ENCODE measurements at places on chromosomes 3 and 15.

DNA sequence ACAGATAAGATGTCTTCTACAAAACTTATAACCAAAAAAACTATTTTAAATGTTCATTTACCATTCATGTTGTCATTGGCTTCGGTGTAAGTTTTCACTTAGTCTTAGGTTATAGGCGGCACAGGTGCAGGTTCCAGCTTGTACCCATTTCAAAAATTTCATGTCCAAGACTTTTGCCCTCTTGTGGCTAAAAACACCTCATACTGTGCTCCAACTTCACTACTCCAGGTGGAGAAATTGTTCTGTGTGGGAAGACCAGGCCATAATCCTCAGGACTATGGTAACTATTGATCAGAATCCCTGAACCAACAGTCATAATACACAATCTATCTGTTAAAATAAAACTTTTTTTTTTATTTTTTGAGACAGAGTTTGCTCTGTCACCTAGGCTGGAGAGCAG lies 95.2 kb upstream of the ATP11B start:
- DNase-seq = no peak

DNA sequence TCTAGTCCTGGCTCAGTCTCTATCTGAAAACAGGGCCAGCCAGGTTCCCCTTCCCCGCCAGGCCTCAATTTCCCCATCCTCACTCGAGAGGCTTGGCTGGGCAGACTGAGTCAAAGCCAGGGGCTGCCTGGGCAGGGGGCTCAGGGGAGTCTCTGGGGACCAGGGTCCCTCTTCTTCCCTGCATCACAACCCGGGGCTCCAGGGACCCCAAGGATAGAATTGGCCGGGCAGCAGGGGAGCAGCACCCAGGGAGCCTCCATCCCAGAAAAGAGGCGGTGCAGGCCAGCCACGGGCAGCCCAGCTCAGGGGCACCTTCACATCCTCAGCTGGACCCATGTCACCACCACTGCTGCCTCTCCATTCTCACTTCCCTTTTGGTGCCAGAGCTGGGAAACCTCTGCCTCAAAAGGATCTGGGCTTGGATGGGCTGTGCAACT lies 13.3 kb upstream of the PLXND1 start:
- DNase-seq = no peak

GRCh38 chr15:100726421-100727190 lies 124.2 kb downstream of the ASB7 start:
- DNase-seq = no peak

DNA sequence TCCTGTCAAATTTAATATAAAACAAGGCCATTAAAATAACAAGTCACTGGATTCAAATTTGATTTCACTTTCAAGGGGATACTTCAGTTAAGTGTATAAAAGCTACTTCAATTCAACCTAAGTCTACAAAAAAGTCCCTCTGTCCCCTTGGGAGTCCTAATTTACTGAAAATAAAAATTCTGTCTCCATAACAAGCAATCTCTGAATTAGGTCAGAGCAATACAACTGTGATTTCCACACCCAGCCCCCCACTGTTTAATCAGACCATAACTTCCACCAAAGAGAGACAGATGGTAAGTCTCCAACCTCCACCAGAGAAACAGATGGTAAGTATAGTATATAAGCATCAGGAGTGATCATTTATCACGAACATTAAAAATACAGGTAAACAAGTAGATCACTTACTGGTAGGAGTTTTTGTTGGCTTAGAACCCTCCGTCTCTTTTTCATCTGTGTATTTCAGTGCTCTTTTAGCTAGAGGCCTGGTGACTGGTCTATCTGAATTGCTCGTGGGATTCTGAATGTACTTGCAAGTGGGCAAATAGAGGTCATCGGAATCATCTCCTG lies 12.1 kb downstream of the SGO1 start:
- DNase-seq = no peak

DNA sequence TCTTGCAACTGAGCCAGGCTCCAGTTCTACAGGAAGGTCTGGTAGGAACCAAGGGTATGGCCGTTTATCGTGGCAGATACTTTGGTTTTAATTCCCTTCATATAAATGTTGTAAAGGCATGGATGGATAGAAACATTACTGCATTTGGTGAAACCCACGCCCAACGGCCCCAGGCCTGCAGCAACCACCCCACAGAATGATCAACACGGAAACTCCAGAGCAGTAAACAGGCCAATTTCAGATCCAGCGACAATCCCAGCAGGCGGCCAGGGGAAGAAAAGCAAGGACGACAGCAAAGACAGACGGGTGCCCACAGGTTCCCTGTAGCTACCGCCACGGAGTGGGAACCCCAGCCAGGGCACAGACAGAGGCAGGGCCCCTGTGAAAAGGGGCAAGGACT lies 32.6 kb upstream of the PCSK6 start:
- DNase-seq = no peak
